ENCODE measurements at places on chromosomes 2 and 18.

DNA sequence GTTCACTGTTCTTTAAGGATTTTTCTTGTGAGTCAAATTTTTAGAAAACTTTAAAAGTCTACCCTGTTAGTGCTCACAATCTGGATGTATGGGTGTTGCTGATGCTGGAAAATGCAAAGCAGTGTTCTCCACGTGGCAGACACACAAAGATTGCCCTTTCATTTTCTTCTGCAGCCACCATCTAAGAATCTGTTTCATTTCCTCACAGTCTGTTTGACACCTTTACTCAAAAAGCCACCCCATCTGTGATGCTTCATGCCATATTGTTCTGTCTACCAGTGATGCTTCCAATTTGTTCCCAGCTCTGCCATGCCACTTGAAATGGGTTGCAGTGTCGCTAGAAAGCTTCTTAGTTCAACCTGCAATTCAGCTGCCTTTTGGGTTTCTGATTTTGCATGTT is 464.2 kb upstream of the UBE2E3 start:
- DNase-seq: no peak

- no peak for DNase-seq
These were observed 61.8 kb downstream of the CAB39 start for GRCh38 chr2:230774348-230774951.

DNA sequence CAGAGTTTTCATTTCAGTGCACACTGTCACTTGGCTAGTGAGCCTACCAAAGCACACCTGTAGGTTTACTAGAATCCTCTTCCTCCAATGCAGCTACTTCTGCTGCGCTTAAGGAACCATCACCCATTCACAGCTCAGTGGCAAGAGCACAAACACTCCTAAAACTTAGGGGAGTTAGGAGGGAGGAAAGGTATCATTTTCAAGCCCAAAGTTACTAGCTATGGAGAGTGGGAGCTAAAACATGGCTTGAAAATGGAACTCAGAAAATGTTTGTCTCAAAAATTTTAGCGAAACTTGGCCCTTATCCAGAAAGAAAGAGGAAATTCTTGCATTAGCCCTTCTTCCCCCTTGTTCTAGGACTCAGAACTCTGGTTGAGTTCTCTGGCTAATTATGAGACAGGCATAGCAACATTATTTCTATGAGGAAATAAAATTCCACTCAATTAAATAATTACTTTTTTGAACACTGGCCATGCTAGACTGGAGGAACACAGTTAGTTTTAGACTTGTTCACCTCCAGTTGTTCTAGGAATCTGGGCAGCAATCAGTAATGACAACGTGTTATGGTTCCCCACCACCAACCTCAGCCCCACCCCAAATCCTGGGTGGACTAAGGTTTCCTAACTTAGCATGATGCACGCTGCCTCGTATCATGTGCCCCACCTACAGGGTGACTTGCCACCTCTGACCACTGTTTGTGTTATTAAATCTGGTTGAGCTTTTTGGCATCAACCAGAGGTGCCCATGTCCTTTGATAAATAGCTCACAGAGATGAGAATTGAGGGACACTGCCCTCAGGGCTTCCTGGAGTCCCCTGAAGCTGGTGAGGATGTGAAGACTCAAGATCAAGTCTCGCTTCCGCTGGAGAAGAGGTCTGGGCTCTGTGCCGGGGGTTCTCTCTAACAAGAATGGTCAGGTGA is 32.8 kb downstream of the LPIN2 start:
- no peak for DNase-seq

DNA sequence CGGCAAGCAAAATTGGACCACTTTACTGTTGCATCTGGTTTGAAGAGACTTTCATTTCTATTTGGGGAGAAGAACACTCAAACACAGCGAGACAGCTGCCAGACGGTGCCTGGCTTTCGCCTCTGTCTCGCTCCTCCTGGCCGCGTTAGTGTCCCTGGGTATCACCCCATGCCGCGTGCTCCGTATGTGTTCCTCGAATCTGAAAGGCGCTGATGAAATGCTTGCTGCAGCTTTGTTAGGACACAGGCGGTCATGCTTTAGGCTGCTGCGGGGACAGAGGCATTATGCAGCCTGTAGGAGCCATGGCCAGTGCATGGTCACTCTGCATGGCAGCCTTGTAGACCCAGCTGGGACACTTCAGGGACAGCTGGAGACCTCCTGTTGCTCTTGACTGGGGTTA is 53.9 kb downstream of the LDLRAD4 start:
- no peak for DNase-seq

DNA sequence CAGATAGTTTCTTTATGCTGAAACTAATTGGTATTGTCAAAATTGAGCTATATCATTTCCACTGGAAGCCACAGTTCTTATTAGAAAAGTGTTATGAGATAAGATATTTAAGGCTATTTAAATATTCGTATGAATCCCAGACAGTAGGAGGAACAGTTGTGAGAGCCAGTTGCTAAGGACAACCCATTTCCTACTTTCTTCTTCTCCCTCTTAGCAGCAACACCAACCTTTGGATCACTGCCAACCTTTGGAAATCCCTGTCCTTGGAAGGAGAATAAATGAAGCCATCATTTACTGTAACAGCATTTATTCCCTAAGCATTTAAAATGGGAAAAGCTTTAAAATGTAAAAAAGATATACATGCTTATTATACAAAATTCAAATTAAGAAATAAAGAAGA is 85.8 kb downstream of the PLCL1 start:
- no peak for DNase-seq

- no peak for DNase-seq
These were observed 29.8 kb upstream of the YES1 start for GRCh38 chr18:841647-842370.

- DNase-seq: no peak
These were observed 117.5 kb downstream of the FAM168B start for GRCh38 chr2:130975729-130976128.

GRCh38 chr2:113233593-113234550 is 44.8 kb downstream of the PAX8 start:
- DNase-seq: no peak

DNA sequence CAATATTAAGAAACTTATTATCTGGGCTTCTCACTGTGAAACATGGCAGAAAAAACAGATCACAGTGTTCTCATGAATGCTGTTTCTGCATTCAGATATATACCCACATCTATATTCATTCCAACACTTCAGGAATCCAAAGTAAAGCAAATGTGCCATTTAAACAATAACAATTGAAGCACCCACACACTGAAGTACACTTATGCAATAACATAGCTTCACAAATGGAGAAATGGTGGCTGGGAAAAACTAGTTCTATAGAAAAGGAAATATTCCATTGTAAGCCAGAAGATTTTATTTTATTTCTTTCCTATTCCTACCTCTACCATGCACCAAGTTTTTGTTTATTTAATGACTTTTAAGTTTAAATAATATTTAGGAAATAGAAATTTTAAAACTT is 111.9 kb downstream of the DPP4 start:
- DNase-seq: no peak

DNA sequence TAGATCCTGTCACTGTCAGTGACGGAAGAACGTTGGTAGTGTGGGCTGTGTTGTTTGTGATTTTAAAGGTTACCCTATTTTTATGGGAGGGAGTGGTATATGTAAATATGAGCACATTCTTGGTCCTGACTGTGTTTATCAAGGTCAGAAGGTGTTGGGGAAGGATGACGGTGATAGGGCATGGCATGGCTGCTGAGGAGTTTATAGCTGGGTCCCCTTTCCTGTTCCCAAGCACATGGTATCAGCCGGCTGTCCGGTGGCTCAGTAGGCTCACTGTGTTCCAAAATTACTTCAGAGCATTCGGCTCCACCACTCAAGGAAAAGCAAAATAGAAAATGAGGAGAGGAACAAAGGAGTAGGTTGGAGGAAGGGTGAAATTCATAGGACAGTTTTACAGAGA is 28.6 kb downstream of the IRS1 start:
- DNase-seq: no peak

GRCh38 chr2:119546447-119546767 is 2.2 kb downstream of the CFAP221 start:
- no peak for DNase-seq

GRCh38 chr2:84494070-84494469 is 22.2 kb upstream of the DNAH6 start:
- DNase-seq: no peak

DNA sequence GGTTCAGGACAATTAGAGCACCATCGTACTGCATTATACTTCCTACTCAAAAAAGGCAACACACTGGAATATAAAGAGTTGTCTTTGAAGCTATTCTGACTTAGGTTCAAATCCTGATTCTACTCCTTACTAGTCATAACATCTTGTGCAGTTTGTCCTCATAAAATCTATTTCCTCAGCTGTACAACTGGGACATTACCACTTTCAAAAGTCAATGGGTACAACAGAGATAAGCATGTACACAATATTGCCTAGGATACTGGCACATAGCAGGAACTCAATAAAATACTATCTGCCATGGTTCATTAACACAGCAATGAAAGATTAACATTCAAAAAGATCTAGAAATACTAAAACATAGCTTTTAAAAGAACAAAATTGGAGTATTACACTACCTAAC is 11.3 kb downstream of the SOS1 start:
- no peak for DNase-seq

DNA sequence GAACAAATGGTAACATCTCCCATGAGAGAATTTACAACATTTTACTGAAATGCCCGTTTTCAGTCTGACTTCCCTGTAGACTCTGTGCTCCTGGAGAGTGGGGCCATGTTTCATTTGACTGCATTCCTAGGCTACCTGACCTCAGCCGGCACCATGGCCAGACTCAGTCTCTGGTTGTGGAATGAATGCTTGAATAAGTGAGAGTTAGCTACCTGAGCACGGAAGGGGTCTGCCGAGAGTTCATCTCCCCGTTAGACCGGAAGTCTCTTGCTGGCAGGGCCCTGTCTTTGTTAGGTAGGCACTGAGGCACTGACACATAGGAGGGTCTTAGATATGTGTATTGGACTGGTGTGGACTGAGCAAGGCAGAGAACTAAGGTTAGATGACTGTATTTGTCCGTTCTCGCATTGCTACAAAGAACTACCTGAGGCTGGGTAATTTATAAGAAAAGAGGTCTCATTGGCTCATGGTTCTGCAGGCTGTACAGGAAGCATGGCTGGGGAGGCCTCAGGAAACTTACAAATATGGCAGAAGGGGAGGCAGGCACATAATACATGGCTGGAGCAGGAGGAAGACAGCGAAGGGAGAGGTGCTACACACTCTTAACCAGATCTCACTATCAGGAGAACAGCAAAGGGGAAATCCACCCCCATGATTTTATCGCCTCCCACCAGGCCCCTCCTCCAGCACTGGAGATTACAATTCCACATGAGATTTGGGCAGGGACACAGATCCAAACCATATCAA is 271.2 kb downstream of the GLI2 start:
- DNase-seq: no peak

GRCh38 chr18:34038086-34038485 is 186.6 kb downstream of the NOL4 start:
- no peak for DNase-seq

DNA sequence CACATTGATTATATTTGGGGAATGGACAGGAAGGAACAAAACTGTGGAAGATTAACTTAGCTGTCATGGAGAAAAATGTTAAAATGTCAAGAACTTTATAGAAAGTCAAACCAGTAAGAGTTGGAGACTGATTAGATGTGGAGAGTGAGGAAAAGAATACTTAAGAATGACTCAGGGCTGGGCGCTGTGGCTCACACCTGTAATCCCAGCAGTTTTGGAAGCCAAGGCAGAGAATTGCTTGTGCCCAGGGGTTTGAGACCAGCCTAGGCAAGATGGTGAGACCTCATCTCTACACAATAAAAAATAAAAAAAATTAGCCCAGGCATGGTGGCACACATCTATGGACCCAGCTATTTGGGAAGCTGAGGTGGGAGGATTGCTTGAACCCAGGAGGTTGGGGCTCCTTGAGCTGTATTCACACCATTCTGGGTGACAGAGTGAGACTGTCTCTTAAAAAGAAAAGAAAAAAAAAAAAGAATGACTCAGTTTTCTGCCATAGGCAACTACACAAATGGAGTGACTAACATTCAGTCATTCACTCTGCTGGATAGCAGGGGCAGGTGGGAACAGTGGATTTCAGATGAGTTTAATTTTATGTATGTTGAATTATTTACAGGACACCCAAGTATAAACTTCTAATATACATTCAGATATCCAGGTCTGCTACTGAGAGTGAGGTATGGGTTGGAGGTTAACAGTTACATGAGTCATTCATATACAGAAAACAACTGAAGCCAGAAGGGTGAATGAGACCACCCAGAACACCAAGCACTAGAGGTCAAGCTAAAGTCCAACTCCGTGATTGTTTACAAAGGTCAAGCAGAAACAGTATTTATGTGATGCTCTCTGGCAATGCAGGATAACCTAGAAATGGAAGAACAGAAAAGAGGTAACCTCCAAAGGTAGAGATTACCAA is 33.9 kb downstream of the ORC2 start:
- no peak for DNase-seq

GRCh38 chr2:219552382-219553167 is 8.7 kb downstream of the TMEM198 start:
- peak; percentile 80 for DNase-seq

DNA sequence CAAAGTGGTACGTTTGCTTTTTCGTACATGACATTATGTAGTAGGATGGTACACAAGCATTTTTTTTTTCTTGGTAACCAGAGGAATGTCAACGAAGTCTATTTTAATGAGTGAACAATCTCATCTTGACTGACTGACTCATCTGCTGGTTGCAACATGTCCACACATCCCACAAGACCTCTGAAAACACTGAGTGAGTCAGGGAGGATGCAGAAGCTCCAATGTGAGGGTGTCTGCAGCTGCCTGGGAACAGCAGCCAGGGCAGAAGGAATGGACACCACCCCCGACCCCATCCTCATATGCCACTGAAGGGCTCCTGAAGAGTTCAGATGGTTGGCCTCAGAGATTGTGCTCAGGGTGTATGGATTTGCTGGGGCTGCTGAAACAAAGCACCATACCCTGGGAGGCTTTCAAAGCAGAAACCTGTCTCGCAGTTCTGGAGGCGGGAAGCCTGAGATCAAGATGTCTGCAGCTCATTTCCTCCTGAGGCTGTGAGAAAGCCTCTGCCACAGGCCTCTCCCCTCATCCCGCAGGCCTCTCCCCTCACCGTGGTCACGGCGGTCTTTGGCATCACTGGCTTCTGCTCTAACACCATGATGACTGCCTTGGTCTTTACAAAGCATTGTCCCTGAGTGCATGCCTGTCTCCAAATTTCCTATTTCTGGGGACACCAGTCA is 124.6 kb downstream of the LRATD1 start:
- DNase-seq: no peak

All from stimulated activated CD8-positive, alpha-beta memory T cell treated with anti-CD3 and anti-CD28 coated beads, Interleukin-2, amount 100 ng/mL, for 48 hours (primary cell).